Activated CD4-positive, alpha-beta T cell treated with anti-CD3 and anti-CD28 coated beads for 36 hours (primary cell): ENCODE measurements at places on chromosomes 1 and 21. TPM values are rescaled to one million over a fixed set of nuclear protein-coding genes. Genes with fewer than 3 reads are reported as not detected.
A peak's percentile ranks its signal among the peaks of the same experiment; 100 is the strongest.

DNA sequence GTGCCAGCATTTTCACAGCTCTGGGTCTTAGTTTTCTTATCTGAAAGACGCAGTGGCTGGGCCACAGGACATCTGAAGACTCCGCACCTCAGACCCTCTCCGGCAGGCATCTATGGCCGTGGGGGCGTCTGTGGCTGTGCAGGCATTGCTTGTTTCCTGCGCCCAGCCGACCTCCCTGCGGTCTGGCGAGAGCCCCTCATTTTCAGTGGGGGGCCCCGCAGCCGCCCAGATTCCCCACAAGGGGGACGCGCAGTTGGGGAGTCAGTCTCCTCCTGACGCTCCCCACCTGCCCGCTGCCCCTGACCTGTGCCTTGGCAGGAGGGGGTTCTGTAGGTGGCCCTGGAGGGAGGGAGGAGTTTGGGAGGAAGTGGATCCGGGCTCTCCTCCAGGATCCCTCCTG is 3.5 kb upstream of the TFF1 start:
- no peak for DNase-seq

DNA sequence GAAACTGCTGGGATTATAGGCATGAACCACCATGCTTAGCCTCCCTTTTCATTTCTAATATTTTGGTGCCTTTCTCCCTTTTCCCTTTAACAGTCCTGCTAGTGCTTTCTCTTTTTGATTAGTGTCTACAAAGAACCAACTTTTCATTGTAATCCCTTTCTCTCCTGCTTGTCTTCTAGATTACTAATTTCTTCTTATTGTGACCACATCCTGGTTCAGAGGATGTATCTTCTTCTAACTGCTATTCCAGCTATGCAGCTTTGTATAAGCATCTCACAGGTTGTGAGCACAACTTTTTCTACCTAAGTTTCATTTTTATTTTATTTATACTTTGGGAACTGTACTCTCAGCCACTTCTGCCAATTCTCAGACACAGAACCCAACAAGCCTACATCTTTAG is 14.7 kb downstream of the ZNF648 start:
- no peak for DNase-seq

GRCh38 chr1:178898401-178898800 is 27.5 kb upstream of the ANGPTL1 start:
- DNase-seq: no peak

DNA sequence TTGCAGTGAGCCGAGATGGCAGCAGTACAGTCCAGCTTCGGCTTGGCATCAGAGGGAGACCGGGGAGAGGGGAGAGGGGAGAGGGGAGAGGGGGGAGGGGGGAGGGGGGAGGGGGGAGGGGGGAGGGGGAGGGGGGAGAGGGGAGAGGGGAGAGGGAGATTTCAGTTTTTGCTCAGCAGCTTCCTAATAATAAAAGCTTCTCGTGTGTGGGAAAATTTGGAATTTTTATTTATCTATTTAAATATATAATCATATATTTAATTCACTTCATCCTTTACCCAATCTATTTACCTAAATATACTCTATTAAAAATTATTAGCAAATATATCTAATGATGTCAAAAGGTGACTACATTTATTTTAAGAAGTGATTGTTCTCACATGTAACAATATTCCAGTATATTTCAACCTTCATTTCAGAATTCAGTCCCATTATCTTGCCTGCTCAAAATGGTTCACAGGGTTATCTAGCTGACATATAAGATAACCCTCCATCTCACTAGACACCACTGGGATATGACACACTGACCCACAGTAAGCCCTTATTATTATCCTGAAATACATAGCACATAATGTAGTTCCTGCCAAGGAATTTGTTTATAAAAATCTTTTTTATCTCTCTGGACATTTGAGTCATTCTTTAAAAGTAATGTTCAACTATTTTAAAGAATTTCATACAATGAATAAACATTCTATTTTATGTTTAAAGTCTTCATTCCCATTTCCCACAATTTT is 105.9 kb downstream of the GPATCH2 start:
- no peak for DNase-seq

GRCh38 chr1:229879746-229880145 is 187.3 kb upstream of the GALNT2 start:
- DNase-seq: no peak

GRCh38 chr1:107246775-107247345 is 106.0 kb downstream of the NTNG1 start:
- DNase-seq: no peak

The ZNF678 gene
- total RNA-seq: 7.0 TPM

- peak; percentile 72 for DNase-seq
These were observed 52.7 kb upstream of the WASF2 start for GRCh38 chr1:27542463-27543273.

DNA sequence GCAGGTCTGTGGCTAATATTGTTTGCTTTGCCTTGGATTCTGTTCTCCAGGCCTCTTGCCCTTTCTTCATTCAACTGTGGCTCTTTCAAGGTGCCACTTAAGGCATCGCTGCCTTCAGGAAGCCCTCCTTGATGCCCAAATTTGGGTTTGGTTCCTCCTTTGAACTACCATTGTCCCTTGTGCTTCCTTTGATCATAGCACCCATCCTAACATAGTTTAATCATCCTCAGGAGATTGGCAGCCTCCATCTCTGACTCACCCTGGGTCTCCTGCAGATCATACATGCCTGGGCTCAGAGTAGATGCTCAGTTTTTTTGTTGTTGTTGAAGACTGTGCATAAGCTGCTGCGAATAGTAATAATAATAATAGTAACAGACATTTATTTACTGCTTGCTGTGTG is 54.4 kb upstream of the ACOT11 start:
- no peak for DNase-seq

GRCh38 chr21:29145354-29145782 is 14.9 kb downstream of the MAP3K7CL start:
- DNase-seq: no peak

GRCh38 chr1:93756657-93757056 is 75.0 kb upstream of the BCAR3 start:
- DNase-seq: no peak

- no peak for DNase-seq
These were observed 71.2 kb upstream of the RUNX3 start for GRCh38 chr1:25001125-25001915.

The AMY1B gene
- total RNA-seq: not detected

- peak; percentile 89 for DNase-seq
These were observed 13.6 kb upstream of the FAM110D start for GRCh38 chr1:26145041-26145959.

DNA sequence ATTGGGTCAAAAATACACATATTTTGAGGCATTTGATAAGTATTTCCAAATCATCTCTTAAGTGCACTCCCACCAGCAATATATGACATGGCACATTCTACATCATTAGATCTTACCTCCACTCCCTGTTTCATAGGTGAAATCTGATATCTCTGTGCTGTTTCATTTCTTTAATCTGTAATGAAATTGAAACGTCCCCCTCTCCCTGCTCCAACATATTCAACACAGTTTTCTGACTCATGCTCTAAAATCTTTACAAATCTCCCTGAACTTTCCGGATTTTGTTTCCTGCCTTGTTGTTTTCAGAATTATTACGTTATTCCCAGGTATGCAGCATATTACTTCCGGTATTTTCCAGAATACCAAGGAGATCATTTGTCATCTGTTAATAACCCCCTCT is 66.1 kb upstream of the AKT3 start:
- DNase-seq: no peak

The IL19 gene
- not detected for total RNA-seq

The CDK18 gene
- 5.9 TPM for total RNA-seq

The APOBEC4 gene
- not detected for total RNA-seq

DNA sequence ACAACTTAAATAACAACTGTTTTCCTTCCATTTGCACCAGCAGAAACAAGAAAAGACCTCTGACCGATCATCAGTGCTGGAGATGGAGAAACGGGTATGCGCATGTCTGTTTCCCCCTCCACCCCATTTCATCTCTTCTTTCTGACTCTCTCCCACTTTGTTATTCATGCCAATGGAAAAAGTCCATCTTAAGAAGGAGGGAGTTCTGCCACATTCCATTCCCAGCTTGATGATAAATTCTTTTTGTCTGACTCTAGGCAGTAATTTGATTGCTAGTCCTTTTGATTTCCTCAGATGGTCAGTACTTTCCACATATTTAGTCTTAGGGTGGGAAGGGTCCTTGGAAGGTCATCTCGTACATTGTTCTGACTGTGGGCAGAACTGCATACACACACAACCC is 142.5 kb downstream of the SYT2 start:
- no peak for DNase-seq

The DNALI1 gene
- total RNA-seq: not detected
